ENCODE measurements at places on chromosomes 13 and 19.
A peak's percentile ranks its signal among the peaks of the same experiment; 100 is the strongest.

GRCh38 chr19:8682472-8682871 is 16.1 kb downstream of the ACTL9 start:
- no peak for DNase-seq

DNA sequence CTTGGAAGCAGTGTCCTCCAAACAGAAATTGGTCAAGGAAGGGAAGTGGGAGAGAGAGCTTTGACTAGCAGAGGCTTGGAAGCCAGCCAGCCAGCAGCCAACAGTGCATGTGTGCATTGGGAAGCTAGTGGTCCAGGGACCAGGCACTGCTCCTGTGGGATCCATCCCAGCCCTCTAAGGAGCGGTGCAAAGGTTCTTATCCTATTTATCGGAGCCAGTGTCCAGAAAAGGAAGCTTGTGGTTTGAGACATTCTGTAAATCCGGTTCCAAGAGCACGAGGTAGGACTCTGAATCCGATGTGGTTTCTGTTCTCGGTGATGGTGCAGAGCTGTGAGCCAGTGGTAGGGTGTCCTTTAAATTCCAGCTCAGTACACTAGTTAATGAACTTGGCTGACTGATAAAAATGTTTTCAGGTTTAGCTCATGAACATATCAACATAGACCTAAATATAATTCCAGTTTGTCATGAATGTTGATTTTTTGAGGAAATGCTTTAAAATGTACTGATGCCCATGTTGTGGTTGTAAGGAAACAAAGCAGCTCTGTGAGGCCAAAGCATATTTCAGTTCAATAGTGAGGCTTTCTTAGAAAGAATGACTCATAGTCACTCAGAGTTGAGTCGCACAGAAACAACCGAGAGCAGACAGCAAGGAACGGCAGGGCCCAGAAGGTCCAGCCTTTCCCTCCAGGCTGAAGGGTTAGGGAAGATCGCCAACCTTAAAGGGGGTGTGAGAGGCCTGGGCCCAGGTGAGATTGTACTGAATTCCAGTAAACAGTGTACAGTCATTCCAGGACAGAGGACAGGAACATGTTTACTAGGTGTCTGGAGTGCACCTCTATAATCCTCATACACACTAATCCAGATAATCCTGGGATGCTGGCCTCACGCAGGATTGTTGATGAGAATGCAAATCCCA is 21.5 kb upstream of the GARRE1 start:
- DNase-seq, result no peak

DNA sequence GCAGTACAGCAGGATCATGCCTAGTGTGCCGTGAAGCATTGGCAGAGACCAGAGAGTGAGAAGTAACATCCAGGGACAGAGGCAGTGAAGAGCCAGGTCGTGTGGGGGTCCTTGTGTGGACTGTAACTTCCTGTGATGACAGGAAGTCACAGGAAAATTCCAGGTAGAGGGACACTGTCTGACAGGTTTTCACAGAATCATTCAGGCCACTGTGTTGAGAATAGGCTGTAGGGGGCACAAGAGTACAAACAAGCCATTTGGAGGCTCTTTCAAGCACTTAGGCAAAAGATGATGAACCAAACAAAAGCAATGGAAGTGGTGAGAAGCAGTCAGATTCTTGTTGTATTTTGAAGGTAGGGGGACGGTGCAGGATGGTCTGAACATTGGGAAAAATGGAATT is 46.4 kb downstream of the N4BP2L1 start:
- peak; percentile 47 for DNase-seq

GRCh38 chr13:25375727-25376358 is 4.1 kb downstream of the ATP8A2 start:
- peak; percentile 68 for DNase-seq

DNA sequence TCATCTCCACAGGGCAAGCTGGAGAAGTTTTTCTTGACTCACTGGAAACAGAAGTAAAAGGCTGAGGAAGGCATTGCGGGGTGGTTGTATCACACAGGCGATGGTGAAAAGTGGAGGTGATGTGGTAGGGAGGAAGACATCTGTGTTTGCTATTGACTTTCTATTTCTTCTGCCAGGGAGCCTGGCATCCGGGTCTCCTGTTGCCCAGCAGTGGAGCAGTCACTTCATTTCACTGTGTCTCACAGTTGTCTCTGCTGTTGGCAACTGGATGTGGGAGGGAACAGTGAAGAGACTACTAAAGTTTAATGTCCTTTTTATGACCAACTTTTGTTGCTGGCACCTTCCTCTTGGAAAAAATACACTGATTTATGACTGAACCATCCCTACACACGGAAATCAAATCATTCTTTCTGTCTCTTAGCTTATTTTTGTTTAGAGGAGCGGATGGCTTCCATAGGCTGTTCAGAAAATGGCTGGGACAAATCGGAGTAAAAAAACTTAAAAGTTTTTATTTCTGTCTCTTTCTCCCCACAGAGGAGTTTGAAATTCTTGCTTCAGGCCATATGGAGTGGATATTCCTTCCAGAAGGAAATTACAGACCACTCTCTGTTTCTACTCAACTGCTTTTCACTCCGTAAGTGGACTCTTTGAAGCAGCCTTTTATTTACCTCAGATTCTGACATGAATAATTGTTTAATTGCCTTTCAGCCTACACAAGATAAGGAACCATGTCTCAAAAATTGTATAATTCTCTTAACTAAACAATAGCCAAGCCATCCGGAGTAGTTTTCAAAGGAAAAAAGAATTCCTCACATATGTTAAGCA is 23.8 kb upstream of the MEDAG start:
- no peak for DNase-seq

DNA sequence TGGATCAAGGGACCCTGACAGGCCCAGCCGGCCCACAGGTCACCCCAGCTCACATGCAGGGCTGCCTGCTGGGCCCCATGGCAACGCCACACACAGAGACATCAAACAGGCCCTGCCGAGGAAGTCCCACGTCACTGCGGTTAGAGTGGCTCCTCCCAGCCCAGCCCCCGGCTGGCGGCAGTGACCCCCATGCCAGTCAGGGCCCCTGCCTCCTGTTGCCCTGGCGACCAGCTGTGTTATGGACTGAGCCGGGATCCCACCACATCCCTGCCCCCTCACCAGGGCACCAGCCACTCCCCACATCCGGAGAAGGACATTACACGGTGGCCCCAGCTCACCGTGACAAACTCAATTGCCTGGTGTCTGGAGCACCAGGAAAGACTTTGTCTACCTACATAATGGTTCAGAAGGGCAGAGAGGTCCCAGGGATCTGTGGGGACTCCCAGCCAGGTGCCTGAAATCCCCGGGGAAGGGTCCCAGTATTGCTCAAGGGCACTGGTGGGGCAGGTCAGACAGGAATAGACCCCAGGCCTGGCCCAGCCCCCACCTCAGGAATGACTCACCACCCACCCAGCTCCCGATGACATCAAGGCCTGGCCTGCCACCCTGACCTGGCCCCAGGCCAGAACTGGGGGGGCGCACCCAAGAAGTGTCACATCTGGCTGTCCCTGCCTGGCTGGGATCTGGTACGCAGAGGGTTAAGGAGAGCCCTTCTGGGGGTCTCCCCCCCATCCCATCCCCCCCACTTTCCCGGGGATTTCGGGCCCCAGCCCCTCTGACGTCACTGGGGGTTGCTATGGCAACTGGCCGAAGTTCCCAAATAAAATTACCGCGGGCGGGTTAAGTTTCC is 30.2 kb upstream of the NANOS3 start:
- peak; percentile 83 for DNase-seq
